ENCODE measurements at places on chromosomes 5 and 9.

DNA sequence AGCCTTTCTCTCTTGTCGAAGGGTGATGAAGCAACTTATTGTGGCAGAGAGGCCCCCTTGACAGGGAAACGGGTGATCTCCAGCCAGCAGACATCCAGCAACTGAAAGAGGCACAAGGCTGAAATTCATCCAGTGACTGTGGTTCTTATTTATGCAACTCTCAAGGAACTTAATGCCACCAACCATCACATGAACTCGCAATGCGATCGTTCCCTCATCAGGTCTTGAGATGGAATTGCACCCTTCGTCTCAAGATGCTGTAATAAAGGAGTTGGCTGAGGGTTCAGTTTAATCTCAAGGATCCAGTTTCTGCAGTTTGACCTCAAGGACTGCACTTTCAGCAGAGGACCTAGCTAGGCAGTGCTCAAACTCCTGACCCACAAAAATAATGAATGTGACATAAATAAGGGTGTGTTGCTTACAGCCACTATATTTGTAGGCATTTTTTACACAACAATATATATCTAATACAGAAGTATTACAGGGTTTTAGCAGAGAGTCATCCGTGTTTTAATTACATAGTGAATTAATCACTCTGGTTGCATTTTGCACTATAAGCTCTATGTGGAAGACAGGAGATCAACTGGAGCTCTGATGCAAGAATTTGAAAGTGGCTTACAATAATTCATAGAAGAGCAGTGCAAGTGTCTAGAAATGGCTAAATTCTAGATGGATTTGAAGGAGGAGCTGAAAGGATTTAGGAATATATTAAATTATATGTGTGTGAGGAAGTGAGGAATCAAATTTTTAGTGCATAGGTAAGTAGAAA is 957.8 kb upstream of the CTNND2 start:
- peak; percentile 10 for DNase-seq

GRCh38 chr5:65070026-65070425 is 301.3 kb downstream of the CWC27 start:
- DNase-seq: no peak

DNA sequence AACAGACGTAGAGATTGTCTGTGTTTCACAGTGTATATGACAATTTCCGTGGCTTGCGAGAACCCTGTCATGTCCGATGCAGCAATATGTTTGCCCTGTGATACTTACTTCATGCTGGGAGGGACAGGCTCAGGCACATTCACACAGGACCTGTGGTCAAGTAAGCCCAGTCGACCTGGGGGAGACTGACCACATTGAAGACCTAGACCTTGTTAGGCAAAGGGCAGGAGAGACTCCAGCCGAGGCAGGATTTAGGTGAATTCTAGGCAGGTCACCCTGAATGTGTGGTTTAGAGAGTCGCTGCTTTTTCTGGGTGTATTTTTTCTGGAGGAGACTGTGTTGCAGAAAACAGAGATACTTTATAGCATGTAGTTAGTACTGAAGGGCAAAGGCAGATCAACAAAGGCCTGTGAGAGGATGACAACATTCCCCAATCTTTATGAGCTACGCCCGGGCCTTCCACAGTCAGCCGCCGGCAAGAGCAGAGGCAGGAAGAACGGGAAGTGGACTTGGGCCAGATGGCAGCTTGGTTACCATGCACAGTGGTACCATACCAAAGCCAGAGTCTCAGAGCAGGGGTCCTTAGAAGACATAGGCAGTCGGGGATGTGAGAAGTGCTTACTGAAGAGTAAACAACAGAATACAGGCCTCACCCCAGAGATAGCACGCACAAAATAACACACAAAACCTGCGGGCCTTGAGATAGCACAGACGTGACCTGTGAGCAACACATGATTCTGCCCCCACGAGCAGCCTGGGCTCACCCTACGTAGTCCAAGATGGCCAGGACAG is 220.7 kb downstream of the CACNA1B start:
- DNase-seq: no peak

DNA sequence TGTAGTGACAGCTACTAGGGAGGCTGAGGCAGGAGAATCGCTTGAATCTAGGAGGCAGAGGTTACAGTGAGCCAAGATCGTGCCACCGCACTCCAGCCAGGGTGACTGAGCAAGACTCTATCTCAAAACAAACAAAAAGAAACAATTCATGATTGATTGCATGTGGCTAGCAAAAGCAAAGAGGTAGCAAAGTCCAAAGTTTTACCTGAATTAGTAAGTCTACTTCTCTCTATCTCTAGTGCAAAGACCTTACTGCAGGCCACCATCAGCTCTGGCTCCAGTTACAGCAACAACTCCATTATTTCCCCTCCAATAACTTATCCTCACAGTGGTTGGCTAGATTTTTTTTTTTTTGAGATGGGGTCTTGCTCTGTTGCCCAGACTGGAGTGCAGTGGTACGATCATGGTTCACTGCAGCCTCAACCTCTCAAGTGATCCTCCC is 6.2 kb upstream of the SAR1B start:
- DNase-seq: no peak

DNA sequence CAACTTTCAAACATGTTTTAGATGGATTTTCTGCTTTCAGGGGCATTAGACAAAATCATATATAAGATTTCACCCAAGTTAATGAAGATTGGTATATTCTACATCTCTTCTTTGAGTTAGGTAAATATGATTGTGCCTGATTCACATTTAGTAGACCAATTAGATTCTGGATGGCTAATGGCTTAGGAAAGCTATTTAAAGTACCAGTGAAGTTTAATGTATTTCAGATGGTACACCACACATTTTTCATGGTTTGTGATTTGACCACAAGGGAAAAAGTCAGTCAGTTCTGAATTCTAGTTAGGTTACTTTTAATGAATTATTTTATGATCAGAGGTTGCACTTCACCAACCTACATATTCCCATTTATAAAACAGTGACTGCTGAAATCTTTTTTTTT is 409.7 kb downstream of the ADGRV1 start:
- DNase-seq: no peak

- no peak for DNase-seq
These were observed 20.5 kb downstream of the SPINK5 start for GRCh38 chr5:148084269-148084668.

DNA sequence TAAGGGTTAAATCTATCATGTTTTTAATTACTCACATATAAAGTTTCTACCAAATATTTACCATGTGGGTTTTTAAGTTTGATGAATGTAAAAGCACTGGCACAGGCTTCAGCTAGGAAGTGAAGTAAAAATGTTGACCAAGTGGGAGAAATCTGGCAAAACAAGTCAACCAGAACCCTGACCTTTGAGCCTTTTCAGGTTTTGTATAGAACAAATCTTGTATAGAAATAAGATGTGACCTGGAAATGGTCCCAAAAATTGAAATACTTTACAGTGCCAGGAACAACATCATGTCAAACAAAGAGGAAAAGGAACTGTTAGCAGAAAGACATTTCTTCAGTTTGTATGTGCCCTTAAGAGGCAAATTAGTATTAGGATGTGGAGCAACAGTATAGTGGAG is 137.6 kb downstream of the CCDC192 start:
- DNase-seq: no peak

DNA sequence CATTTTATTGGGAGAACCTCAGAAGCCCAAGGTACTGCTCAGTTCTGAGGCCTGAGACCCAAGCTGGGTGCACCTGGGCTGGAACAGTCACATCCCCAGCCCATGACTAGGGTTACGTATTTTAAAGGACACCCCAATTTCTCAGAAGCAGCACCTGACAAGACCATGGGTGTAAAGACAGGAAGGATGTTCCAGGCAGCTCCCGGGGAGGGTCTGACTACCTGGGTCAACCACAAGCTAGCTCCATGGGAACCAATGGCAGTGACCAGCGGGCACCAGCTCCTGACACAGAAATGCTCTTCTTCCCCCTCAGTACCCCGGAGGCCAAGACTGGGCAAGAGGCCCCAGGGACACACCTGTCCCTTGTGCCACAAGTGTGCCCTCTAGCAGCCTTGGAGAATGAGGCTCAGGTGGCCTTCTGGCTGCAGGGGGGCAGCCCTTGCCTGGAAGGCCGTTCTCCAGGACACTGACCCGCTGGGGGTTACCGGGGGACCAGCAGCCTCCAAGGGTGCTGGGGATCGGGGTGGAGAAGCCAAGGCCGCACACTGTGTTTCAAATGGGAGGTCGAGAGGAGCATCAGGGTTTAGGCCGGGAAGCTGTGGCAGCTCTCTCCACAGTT is 52.6 kb downstream of the IPPK start:
- no peak for DNase-seq
